Lung microvascular endothelial cell (primary cell): ENCODE measurements at places on chromosomes 12 and 14.

GRCh38 chr12:29533815-29534489 is 36.5 kb upstream of the OVCH1 start:
- DNase-seq: no peak

DNA sequence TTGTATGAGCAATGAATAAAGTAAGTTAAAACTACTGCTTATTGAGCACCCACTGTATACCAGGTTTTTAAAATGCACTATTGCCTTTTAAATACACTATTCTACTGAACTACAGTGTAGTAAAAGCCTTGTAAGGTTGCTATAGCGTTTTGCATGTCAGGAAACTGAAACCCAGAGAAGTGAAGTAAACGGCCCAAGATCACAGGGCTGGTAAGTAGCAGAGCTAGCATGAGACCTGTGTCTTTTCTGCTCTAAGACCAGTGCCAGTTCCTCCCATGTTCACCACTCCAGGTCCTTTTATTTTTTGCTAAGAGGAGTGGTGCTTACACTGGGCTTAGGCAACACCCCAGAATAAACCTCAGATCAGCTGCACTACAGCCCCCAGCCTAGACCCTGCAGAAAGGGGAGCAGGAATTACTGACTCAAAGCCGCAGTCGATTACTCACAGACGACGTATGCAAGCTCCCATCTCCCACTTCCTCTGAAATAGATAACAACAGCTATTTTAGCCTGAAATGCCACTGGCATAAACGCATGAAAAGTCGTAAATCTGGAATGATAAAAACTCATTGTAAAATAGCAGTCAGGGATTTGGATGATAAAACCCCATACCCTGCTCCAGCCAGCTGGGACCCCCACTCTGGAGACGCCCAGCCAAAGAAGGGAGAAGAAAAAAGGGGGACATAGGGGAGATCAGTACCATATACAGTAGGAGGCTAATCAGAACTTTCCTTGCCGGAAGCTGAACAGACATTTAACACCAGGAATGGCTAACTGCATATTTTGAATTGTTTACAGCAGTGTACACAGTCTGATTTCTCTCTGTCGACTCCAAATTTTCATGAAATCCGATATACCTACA is 108.3 kb downstream of the NUAK1 start:
- DNase-seq: peak; percentile 86

GRCh38 chr12:100348657-100349454 is 8.0 kb upstream of the SLC17A8 start:
- DNase-seq: peak; percentile 62

DNA sequence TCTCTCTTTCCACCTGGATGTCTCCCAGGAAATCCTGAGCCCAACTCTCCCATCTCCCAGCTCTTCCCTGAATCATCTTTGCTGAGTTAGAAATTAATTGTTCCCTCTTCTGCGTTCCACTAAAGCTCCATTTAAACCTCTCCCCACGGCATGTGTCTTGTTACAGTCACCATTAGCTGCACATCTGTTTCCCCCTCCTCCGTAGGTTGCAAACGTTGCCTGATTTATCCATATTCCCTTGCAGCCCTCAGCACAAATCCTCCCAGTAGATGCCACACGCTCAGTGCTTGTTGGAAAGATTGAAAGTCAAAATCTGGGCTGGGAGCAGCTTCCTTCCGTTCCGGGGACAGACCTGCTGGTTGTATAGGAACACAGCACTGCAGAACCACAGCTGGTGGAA is 90.4 kb downstream of the SLC24A4 start:
- no peak for DNase-seq

- no peak for DNase-seq
These were observed 180.1 kb downstream of the DACT1 start for GRCh38 chr14:58817846-58818245.

- DNase-seq: peak; percentile 57
These were observed 28.8 kb downstream of the SPRING1 start for GRCh38 chr12:116708826-116709756.
